ENCODE measurements at places on chromosomes 7 and 10.
A peak's percentile ranks its signal among the peaks of the same experiment; 100 is the strongest.

GRCh38 chr10:27959093-27959715, 39.7 kb downstream of the ODAD2 start:
- no peak for DNase-seq

- DNase-seq = no peak
Measured at GRCh38 chr7:41954976-41955375, 252.1 kb upstream of the INHBA start.

DNA sequence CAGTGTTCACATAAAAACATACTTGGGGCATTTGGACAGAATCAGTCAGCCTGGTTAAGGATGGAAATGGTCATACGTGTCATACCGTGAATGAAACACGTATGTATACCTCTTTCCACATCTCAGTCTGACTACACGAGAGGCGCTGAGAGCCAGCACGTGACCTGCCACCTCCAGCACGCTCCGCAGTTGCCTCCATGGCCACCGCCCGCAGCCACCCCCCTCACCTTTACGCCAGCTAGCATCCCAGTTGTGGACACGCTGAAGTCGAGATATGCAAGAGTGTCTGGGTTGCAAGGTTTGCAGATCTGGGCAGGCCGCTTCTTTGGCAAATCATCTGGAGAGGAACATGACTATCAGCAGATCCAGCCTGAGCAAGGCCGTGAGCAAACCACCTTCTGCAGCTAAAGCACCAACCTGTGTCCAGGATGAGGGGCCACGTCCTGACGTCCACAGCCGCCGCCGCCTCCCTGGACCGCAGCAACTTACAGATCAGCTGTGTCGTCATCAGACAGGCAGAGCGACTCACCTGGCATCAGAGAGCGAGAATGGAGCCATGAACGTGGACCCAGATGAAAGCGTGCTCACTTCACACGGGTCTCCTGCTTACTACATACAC, 209.4 kb downstream of the ZMYND11 start:
- DNase-seq = no peak

GRCh38 chr7:144735505-144736276, 100.2 kb downstream of the TPK1 start:
- no peak for DNase-seq

- no peak for DNase-seq
Measured at GRCh38 chr10:31855033-31855432, 73.6 kb downstream of the ARHGAP12 start.

DNA sequence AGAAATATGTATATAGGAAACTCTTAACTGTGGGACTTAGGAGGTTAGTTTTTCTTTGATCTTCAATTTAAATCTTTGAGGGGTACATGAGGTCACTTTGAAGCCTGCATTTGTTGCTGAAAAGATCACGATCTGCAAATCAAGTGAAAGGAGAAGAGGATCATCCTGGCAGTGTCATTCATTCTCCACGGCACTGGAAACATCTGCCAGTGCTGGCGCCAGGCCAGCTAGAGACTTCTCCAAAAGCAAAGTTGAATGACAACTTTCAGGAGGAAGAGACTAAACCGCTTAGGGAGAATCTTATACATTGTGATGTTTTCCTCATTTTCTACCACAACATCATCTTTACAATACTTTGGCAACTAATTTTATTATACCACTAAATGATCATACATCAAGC, 42.5 kb downstream of the MRC1 start:
- no peak for DNase-seq

DNA sequence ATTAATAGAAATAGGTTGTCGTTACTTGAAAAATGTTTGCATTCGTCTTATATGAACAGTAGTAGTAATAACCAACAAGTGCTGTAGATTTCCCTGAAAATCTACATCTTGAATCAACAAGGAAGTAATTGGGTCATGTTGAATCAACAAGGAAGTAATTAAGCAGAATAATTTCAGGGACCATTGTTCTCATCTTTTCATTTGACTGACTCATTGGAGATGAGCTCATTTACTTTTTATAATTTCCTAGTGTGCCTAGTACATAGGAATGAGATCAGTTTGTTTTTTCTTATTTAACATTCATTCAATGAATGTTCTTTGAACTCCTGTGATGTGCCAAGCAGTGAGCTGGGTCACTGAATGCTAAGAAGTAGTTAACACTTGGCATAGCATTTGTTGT, 8.2 kb downstream of the CLDN12 start:
- no peak for DNase-seq

- no peak for DNase-seq
Measured at GRCh38 chr10:74058658-74059057, 60.7 kb downstream of the VCL start.

GRCh38 chr10:116800286-116800929, 48.9 kb upstream of the ENO4 start:
- DNase-seq = no peak

DNA sequence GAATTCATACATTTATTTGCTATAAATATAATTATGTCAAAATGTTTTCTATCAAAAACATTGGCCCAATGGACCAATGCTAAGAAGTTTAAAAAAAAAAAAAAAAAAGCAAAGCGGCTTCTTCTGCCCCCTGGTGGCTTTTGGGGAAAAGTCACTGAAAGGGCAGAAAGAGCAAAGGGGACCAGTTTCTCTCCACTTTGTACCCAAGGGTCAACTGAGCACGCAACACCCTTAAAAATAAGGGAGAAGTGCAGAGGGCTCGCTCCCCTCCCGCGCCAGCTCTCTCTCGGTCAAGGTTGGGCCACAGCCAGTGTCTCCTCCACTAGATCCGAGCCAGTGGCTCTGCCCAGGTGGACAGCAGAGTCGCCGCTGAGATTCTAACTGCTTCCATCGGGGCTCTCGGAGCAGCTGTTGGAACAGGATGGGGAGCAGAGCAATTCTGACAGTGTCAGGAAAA, 136.4 kb upstream of the FGFR2 start:
- DNase-seq = peak; percentile 64

GRCh38 chr7:33196221-33196620, 66.9 kb downstream of the BBS9 start:
- no peak for DNase-seq

DNA sequence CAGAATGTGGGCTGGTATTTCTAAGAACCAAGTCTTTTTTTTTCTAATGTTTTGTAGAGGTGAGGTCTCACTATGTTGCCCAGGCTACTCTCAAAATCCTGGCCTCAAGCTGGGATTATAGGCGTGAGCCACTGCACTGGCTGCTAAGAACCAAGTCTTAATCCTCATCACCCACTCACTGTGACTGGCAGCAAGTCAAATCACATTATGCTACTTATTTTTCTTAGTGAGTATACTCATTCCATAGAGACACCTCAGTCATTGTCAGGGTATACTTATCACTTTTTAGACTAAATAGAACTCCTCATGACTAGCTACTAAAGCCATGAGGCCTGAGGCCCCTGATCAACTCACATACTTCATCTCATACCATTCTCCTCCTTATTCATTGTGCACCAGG, 116.1 kb downstream of the STRA8 start:
- DNase-seq = no peak

- no peak for DNase-seq
Measured at GRCh38 chr10:117754770-117755658, 212.5 kb downstream of the EMX2 start.

GRCh38 chr10:72738486-72738885, 46.5 kb downstream of the MCU start:
- no peak for DNase-seq

- DNase-seq = no peak
Measured at GRCh38 chr10:70147259-70147625, 742 bp upstream of the TYSND1 start.

DNA sequence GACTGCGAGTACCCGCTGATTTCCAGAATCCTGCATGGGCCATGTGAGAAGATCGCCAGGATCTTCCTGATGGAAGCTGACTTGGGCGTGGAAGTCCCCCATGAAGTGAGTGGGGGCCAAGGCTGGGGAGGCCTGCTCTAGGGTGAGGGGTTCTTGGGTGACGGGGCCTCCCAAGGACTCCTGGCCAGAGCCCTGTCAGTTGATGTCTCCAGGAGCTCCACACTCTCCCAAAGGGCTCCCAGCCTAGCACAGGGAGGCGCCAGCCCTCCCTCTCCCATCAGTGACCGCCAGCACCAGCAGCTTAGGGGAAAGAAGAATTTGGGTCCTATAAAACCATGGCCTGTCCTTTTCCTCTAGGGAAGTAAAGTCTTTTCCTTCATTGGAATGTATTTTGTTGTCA, 9.8 kb upstream of the ZNF22 start:
- DNase-seq = no peak

Data from H1 (cell line).